Erythroblast (primary cell): ENCODE measurements at places on chromosomes 1 and 21.

- no peak for DNase-seq
Observed at GRCh38 chr1:65791396-65791795, 1.3 kb upstream of the PDE4B start.

GRCh38 chr1:25134801-25135461 is 97.4 kb downstream of the SYF2 start:
- no peak for DNase-seq

DNA sequence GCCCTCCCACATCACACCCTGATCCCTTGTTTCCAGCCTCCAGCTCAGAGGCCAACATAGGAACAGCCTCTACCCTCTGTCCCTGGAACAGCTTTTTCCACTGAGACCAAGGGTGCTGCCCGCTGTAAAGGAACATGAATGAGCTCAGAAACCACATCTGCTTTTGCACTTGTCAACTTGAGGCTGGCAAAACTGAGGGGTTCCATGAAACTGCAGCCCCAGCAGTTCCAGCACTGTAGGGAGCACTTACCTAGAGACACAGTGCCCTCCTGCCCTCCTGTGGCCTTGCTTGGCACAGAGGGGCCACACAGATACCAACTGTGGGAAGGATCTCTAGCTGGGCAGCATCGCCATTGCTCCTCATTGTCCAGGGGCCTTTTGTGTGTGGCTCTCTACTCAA is 51.7 kb downstream of the ITPKB start:
- DNase-seq: no peak

- DNase-seq: peak; percentile 28
Observed at GRCh38 chr1:113219377-113219776, 146.4 kb downstream of the LRIG2 start.

DNA sequence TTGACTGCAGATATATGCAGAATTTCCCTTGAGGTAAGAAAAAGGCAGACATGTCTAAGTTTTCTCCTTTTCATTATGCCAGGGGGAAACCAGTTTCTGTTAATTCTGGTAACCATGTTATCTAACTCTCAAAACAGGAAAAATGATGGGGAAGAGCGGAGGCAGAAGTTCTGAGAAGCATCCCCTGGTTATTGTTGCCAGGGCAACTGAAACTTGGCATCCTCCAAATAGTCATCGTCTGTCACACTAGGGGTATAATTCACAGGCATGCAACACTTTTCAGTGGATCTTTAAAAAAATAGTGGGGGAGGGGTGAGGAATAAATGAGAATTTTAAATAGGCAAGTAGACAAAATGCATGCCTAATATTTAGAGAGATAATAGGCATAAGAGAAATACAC is 715.3 kb upstream of the CXADR start:
- no peak for DNase-seq

DNA sequence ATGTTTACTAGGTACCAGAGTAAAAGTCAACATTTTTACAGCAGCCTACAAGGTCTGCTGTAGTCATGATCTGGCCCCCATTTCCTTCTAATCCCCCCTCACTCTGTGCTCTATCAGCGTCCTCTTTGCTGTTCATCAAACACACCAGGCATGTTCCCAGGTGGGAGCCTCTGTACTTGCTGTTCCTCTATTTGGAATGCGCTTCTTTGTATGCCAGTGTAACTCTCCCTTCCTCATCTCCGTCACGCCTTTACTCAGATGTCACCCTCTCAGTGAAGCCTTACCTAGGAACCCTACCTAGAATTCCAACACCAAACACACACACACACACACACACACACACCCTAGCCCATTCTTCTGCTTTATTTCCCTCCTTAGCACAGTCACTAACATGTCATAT is 21.0 kb downstream of the TP53BP2 start:
- DNase-seq: no peak

- no peak for DNase-seq
Observed at GRCh38 chr1:45673956-45674355, 12.4 kb downstream of the GPBP1L1 start.

DNA sequence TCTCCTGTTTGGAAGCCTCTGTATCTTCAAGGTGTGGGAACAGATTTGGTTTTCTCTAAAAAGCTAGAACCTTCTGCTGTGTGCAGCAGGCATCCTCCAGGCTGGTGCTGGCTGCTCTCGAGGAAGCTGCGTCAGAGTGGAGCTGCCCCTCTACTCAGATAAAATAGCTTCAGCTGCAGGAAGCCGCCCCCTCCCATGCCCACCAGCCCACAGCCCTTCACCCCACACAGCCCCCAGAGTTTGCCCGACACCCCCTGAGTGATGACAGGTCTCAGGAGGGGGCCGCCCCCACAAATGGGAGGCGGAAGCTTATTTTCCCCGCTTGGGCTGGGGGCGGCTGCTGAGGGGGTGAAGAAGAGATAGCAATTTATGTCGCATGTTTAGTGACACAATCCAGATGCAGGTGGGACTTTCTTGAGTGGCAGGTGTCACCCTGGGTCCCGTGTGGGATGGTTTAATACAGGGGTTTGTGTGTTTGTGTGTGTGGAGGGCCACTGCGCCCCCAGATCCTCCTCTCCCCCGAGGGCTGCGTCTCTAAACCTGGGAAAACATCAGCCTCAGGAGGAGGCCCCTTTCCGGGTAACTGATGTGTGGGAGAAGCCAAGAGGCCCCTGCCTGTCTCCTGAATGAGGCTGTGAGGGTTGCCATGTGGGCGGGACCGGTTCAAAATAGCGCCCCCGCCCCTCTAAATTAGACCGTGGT is 55.4 kb downstream of the STUM start:
- no peak for DNase-seq

- no peak for DNase-seq
Observed at GRCh38 chr1:7578206-7578605, 192.9 kb upstream of the VAMP3 start.

DNA sequence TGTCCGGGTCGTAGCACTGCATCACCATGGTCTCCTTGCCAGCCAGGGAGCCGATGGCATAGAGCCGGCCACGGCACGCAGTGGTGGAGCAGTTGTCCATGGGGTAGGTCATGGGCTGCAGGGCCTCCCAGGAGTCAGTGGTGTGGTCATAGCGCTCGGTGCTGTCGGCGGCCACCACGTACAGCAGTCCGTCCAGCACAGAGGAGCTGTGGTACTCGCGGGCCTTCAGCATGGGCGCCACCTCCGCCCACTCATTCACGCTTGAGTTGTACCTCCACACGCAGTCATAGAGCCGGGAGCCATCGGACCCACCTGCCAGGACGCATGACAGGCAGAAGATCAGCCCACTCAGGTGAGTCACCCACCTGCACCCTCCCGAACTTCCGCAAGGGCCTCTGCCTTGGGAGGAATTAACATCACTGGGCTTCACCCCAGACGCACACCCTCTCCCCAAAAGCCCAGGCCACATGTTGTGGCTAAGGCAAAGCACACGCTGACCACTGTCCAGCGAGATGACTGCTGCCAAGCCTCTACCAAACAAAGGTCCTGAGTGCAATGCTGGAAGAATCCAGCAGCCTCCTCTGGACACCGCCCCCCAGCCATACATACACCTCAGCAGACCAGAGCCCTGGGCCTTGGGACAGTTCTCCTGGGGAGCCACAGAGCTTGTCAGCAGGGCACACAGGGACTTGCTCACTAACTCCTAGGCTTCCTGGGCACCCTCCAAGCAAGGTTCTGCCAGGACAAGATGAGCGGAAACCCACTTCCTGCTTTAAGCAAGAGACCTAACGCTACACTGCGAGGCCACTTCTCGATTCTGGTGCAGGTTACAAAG is 3.3 kb downstream of the KLHL21 start:
- no peak for DNase-seq
